Fibroblast of skin of scalp (primary cell): ENCODE measurements at places on chromosomes 12 and 14.

GRCh38 chr12:124523071-124523470 lies 44.3 kb downstream of the NCOR2 start:
- no peak for DNase-seq

DNA sequence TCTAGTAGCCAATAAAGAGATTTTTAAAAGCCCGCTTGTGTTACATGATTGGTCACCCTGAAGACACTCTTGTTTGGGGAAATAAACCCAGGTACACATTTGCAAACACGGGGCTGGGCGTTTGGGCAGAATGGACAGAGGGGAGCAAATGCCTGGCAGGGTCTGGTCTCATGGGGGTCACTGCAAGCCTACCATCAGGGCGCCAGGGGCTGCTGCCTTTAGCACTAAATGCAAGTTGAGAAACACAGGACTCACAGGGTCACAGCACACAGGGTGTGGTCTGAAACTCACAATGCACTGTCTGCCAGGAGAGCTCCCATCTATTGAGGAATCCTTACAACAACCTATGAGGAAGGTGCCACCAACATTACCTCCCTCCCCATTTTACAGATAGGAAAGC lies 62.6 kb downstream of the CHGA start:
- no peak for DNase-seq

GRCh38 chr14:46989566-46989965 lies 338.0 kb upstream of the RPL10L start:
- no peak for DNase-seq

DNA sequence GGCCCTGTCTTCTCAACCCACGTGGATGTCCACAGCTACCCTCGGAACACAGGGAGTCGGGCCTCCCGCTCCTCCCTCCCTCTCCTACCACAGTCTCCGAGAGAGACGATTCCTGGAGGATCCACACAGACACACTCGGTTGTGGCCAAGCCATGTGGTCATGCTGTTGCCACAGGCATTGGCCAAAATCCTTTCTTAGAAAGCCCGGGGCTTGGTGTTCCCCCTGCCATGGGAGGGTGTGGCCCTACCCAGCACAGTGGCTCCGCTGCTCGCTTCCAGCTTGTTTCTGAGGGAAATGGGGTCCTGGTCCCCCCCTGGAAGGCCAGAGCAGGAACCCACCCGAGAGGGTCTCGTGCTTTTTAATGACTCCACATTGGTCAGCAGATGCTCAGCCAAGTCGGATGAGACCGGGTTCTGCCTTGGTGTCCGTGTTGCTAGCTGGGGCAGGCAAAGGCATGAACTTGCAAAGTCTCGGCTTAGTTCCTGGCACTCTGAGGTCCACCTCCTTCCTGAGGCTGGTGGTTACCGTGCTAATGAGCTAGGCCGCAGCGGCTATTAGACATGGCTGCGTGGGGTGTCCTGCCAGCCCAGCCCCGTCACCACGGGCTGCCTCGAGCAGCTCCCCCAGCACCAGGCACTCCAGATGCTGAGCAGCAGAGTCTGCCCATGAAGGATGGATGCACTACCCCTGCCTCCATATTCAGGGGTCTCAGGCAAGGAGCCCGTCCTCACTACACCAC lies 46.8 kb upstream of the MEG3 start:
- DNase-seq, result no peak

GRCh38 chr14:101286271-101287018 lies 274.9 kb upstream of the DIO3 start:
- no peak for DNase-seq

DNA sequence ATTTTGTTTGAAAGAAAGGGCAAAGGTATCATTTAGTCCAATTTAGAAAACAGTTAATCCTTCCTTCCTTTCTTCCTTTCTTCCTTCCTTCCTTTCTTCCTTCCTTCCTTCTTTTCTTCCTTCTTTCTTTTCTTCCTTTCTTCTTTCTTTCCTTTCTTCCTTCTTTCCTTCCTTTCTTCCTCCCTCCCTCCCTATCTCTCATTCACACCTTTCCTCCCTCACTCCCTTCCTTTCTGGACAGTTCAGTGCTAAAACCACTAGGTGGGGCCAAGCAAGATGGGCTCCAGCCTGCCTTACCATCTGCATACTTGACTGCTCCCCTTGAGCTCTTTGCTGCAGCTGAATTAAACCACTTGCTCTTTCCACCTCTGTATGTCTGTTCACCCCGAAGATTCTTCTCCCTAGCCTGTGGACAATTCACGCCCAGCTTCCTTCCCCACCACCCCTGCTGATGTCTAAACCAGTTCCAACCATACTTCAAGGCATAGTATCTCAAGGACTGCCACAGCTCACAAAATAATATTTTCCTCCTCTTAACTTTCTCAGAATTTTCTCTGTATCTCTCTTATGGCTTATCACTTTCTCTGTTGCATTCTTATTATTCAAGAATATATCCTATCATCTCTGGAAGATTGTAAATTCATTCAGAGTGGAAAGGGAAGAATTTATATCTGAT lies 78.0 kb downstream of the DBX2 start:
- DNase-seq, result no peak

DNA sequence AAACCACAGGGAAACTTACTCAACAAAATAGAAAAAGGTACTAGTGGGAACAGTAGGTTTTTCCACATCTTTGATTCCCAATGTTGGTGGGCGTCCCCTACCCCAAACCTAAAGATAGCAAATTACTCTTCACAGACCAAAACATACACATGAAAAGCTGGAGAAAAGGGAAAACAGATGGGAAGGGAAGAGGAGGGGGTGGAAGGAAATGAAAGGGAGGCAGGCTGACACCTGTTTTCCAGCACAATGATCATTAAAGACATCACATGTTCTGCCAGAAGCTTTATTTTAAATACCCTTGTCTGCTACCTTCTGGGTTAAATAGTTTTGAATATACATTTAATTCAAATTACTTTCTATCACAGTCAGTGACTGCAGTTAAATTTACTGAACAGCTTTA lies 1617.9 kb upstream of the SEL1L start:
- DNase-seq, result no peak

DNA sequence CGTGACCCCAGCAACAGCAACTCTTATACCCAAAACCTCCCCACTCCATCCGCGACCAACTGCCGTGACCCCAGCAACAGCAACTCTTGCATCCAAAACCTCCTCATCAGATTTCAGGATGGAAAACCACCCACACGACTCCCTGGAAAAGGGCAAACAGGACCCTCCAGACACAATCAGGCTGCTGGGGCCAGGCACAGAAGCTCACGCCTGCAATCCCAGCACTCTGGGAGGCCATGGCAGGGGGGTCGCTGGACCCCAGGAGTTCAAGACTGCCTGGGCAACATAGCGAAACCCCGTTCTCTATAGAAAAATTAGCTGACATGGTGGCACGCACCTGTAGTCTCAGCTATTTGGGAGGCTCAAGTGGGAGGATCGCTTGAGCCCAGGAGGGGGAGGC lies 19.7 kb downstream of the PGAM5 start:
- DNase-seq, result no peak

DNA sequence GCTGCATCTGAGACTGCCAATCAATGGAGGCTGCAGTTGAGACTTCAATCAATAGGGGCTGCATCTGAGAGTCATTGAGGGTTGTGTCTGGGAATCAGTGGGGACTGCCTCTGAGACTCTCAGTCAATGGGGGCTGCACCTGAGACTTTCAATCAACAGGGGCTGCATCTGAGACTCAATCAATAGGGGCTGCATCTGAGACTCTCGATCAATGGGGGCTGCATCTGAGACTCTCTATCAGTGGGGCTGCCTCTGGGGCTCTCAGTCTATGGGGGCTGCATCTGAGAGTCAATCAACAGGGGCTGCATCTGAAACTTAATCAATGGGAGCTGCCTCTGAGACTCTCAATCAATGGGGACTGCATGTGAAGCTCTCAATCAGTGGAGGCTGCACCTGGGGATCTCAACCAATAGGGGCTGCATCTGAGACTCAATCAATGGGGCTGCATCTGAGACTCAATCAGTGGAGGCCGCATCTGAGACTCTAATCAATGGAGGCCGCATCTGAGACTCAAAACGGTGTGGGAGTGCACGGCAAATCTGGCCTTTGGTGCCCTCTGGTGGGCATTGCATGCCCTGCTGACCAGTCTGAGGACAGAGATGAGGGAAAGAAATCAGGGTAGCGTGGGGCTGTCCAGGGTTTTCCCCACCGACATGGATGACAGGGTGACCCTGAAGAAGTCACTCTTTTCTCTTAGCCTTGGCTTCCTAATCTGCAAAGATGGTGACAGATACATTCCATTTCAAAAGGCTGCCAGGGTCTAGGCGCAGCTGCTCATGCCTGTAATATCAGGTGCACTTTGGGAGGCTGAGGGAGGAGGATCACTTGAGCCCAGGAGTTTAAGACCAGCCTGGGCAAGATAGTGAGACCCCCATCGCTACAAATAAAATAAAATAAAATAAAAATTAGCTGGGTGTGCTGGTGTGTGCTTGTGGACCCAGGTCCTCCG lies 41.3 kb upstream of the EIF5 start:
- DNase-seq, result peak; percentile 64

DNA sequence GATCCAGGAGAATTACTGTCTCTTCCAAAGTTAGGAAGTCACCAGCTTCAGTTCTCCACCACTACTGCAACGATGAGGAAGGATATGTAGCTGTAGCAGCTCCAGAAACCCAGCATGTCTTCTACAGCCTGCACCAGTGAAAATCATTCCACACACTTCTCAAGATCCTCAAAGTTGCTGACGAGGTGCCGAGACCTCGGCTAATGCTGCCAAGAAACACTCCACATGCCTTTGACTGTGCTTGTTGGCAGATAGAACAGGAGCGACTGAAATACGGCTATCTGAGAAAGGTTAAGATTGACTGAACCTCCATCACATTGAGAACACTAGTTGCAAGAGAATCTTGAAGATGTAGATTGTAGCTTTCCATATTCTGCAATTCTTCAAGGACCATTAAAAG lies 241.9 kb downstream of the PPFIA2 start:
- no peak for DNase-seq

GRCh38 chr12:26711072-26711471 lies 121.9 kb downstream of the ITPR2 start:
- no peak for DNase-seq

DNA sequence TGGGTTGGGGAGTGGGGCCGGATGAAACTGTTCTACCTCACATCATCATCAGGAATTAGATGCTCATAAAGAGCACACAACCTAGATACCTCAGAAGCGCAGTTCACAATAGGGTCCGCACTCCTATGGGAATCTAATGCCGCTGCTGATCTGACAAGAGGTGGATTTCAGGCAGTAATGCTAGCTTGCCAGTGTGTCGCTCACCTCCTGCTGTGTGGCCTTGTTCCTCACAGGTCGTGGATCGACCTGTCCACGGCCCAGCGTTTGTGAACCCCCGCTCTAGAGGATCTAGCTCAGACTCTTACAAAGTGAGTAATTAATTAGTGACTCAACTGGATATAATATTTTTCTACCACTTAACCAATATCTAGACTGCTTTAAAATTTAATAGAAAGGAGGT lies 5.8 kb downstream of the PPP1R12A start:
- no peak for DNase-seq

- DNase-seq, result no peak
Measured at GRCh38 chr12:58342736-58343135, 401.4 kb downstream of the ATP23 start.

DNA sequence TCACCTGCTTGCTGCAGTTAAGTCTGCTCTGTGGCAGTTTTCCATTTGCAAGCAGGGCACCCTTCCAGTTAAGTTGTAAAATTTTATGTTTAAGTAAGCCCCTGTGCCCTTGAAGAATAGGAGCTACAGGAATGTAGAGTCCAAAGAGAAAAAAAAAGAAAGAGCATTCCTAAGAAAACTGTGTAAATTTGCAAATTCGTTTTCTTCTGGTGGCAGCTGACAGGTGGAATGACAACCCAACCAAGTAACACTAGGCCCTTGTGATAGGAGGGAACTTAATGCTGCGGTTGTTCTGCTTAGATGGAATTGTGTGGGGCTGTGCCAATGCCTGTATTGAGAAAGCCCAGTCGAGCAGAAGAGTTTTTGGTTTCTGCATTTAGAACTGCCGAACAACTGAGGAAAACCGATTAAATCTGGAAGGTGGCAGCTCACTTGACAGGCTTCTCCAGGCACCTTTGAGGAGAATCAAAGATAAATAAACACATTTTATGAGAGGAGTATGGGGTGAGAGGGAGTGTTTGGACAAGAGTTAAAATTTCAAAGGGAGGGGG lies 280.0 kb downstream of the RAD51B start:
- DNase-seq, result no peak

DNA sequence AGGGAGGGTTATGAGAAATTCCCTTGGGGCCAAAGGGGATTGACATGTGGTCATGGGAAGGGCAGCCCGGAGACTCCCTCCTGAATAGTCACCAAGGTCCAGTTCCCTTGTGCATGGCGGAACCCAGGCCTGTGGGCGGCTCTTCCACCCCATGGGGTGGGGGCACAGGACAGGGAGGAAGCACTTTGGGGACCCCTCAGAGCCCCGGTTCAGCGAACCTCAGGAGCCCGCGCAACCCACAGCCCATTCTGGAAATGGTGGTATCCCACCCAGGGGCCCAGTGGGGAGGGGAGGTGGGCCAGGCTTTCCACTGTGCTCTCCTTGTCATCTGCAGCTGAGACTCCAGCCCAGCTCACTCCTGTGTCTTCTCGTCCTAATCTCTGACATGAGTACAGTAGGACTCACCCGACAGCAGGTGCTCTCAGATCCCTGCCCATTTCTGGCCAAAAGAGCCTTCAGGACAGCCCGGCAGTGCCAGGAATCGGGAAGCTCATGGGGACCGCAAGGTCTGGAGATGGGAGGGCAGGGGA lies 255.2 kb upstream of the SFSWAP start:
- DNase-seq, result no peak

DNA sequence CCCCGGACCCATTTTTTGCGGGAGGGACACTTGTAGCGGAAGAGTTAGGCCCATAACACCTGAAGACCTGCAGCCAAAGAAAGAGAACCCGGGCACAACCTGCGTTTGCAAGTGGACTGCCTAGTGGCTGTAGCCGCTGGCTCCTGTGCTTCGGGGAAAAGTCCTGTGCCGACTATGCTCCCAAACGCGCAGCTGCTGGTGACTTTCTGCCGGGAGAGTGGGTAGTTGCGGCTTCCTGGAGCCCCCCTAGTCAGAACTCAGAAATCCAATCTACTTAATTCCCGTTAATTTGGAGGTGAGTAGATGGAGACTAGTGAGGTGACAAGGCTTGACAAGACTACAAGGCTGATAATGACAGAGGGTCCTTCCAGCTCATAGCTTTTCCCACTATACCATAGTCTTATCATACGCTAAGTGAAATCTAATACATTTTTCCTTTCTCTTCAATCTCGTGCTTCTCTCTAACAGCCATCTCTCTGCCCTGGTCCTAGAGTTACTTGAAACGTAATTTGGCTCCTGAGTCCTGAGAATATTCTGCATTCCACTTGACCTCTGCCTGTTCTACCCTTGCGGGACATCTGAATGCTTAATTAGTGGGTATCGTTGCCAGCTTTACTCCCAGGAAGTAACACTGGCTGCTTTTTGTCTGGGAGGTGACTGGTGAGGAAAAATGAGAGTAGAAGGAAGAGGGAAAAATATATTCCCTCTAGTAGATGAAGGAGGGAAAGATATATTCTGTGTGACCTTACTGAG lies 556 bp downstream of the MTHFD1 start:
- peak; percentile 18 for DNase-seq

- no peak for DNase-seq
Measured at GRCh38 chr14:57461777-57462320, 31.8 kb downstream of the CCDC198 start.
